ENCODE measurements at places on chromosomes 3 and 15.

DNA sequence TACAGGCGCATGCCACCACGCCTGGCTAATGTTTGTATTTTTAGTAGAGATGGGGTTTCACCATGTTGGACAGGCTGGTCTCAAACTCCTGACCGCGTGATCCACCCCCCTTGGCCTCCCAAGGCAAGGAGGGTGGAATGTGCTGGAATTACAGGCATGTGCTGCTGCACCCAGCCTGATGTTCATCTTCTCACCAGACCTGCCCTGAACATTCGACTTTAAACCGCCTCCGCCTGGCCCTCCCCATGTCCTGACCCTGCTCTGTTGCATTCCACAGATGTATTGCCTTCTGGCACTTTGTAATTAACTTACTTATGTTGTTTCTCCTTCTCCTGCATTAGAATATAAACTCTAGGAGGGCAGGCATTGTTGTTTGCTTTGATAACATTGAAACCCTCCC, 102.1 kb downstream of the LINGO1 start:
- DNase-seq = no peak

DNA sequence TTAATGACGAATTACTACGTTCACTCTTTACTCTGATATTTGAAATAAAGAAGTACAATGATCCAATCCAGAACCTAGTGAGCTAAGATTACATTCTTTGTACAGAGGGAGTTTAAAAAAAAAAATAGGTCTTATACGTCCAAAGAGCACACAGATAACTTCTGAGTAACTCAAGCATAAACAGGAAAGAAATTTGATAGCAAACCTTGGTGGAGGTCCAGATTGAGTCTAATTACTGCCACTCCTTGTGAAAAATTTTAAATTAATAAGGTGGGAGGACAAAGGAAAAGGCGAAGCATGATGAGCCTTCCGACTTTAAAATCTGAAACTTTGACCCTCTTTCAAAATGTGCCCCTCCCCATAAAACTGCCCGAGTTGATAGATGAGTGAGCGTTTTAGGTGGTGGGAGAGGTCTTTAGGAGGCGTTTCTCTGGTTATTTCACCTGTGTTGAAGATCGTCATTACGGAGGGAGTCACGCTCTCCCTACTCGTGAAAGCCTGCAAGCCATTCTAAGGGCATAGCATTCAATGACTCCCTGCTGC, 127.0 kb upstream of the ROBO2 start:
- no peak for DNase-seq

- no peak for DNase-seq
These were observed 84.4 kb downstream of the PLXNA1 start for GRCh38 chr3:127067116-127067910.

- DNase-seq = peak; percentile 20
These were observed 78.0 kb downstream of the BBX start for GRCh38 chr3:107600780-107601179.

GRCh38 chr15:83930392-83931212, 276.7 kb downstream of the ADAMTSL3 start:
- no peak for DNase-seq

- peak; percentile 23 for DNase-seq
These were observed 492.6 kb downstream of the LPP start for GRCh38 chr3:188646592-188646991.

DNA sequence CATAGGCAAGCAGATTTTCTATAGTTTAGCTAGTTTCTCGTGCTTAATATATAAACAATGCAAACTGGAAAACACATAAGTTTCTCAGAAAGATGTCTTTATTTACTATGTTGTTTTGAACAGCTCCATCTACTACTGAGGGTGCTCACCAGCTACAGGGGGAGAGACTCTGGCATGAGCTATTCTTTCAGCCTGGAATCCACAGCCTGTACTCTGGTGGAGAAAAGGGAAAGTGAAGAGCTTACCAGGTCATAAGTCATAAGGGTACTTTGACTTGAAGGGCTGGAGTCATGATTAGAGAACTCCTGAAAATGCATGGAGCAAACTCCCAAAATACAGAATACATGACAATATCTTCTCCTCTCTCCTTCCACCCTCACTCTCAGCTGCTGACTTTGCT, 4.4 kb upstream of the AVEN start:
- no peak for DNase-seq

GRCh38 chr3:105414841-105415240, 48.1 kb downstream of the ALCAM start:
- no peak for DNase-seq

DNA sequence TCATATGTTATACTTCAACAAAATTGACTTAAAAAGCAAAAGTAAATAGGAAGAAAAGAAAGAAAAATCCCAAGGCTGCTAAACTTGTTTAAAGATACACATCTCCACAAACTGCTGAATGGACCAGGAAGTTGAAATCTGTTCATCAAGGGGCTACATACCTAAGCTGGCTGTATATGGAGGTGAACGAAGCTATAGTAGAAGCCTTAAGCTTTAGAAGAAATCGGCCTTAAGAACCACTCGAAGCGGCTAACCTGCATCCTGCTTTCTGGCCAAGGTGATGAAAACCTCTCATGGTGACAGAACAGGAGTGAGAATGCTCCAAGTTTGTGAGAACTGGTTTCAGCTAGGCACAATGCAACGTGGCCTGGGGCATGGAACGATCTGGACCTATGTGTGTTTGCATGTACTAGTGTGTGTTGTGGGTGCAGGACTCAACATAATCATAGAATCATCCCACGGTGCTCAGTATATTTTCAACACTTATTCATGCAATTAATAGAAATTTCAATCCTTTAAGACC, 31.3 kb upstream of the SPTBN5 start:
- DNase-seq = no peak

DNA sequence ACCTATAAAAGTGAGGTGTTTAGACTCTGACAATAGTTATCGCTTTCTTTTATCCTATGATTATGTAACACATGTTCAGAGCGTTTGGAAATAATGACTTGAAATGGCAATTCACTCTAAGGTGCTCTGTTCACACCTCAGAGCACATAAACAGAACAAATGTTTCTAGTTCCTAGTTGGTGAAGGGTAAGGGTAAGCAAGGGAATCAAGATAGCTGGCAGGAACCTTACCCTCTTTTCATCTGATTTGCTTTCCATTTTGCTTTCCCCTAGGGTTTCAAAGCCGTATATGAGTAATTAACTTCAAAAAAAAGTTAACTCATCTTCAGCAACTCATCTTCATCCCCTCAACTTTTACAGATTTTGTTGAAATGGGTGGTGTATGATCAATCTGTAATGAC, 2.3 kb upstream of the ATOSA start:
- no peak for DNase-seq

- DNase-seq = no peak
These were observed 18.5 kb downstream of the LARP6 start for GRCh38 chr15:70835415-70835814.
